Right atrium auricular region (tissue), 2 donors: ENCODE measurements at places on chromosomes 11 and 22.

- no peaks in the 10 kb centered on the region for H3K27me3 ChIP-seq
- H3K4me1 ChIP-seq = no peaks in the 10 kb centered on the region
- H3K36me3 ChIP-seq = no peaks in the 10 kb centered on the region
- H3K27ac ChIP-seq = peak overlapping the region; percentile 78
- no peak for DNase-seq
Observed at GRCh38 chr22:50626850-50627641, 906 bp downstream of the ARSA start.

DNA sequence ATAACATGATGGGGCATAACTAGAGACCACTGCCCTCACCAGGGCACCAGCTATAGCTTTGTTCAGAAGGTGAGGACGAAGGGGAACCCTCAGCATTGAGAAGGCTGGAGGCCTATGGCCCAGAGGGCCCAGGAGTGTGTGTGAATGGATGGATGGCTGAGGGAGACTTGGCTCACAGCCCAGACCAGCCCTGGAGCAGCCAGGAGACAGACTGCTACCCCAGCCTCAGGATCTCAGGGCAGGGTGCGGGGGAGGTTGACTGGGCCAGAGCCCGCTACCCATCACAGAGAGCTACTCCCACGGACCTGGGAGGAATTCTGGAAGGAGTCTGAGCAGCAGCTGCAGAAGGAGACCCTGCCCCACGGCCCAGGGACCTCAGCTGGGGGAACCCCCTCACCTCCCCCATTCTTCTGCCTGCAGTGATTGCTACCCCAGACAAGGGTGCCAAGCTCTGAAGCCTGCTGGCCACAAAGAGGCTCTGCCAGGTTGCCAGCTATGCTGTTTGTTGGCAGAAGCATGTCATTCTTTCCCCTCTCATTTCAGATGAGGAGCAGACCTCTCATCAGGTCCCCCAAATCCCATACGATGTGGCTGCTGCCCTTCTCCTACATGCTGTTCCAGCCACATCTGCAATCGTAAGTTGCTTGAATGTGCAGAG lies 5.4 kb upstream of the CSDC2 start:
- H3K36me3 ChIP-seq = no peaks in the 10 kb centered on the region
- no peak overlapping the region for H3K4me3 ChIP-seq
- DNase-seq = no peak
- no peaks in the 10 kb centered on the region for H3K27me3 ChIP-seq
- H3K4me1 ChIP-seq = no peaks in the 10 kb centered on the region

- H3K27me3 ChIP-seq = no peaks in the 10 kb centered on the region
- no peaks in the 10 kb centered on the region for H3K36me3 ChIP-seq
- no peak for DNase-seq
- no peaks in the 10 kb centered on the region for H3K4me1 ChIP-seq
Observed at GRCh38 chr22:23245799-23246136, 65.5 kb downstream of the BCR start.

GRCh38 chr22:44623771-44624510 lies 78.1 kb upstream of the PRR5 start:
- H3K27me3 ChIP-seq = no peaks in the 10 kb centered on the region
- no peak overlapping the region for H3K27ac ChIP-seq
- no peaks in the 10 kb centered on the region for H3K36me3 ChIP-seq
- H3K4me3 ChIP-seq = no peak overlapping the region
